ENCODE measurements at places on chromosomes 4 and X.

GRCh38 chr4:188042191-188042590 lies 46.6 kb downstream of the ZFP42 start:
- DNase-seq, result no peak

DNA sequence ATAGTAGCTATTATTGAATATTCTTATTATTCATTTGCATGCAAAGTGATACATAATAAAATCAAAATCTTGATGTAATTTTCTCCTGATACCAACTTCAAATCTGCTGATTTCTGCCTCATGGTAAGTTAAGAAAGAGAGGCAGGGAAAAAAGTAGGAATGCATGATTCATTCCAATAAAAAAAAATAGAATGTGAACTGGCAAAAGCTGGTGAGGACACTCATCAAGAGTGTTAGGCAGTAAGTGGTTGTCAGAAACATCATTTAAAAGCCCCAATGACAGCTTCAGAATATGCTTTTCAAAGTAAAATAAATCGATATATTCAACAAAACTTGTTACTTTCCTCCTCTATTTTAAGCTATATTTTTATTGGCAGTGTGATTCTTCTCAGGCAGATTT lies 979.1 kb downstream of the TECRL start:
- no peak for DNase-seq

DNA sequence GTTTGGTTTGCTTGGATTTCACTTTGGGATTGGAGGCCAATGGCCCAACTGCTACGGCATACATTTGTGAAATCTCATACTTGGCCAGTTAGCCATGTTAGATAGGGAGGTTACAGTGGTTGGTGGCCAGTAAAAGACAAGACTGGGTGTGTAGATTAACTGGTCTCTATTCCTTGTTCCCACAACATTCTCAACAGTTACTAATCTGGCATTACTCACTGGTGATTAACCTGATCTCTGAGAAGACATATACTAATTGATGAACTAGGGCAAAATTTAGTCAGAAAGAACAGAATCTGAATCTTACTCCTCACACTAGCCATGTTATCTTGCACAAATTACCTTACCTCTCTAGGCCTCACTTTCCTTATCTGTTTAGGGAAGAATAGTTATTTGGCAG lies 33.4 kb downstream of the GATB start:
- DNase-seq, result no peak

DNA sequence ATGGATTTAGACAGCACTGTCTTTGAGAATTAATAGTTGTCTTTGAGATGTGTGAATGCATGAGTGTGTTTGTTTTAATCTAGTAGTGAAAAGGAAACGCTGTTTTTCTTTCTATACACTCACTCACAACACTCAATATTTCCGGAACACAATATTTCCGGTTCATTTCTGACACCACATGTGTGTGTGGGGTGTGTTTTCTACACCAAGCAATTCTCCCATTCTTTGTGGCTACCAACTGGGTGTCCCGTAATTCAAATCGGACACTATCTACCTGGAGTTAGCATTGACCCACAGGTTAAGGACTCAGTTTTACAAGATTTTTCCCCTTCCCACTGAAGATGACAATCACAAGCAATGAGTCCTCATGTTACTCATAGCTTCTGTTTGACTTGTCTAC lies 113.9 kb downstream of the SNCA start:
- DNase-seq, result no peak

- DNase-seq, result no peak
Measured at GRCh38 chr4:174396599-174397110, 112.9 kb downstream of the CEP44 start.

DNA sequence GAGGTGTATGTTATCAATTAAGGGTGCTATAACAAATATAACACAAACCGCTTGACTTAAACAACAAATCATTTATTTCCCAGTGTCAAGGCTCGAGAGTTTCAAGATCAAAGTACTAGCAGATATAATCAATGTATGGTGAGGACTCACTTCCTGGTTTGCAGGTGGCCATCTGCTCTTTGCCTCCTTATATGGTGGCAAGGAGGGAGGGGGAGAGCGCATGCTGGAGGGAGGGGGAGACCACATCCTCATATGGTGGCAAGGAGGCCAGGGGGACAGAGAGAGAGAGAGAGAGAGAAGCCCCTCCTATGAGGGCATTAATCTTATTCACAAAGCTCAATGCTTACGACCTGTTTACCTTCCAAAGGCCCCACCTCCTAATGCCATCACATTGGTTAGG lies 372.3 kb upstream of the SPOCK3 start:
- no peak for DNase-seq

GRCh38 chrX:30814978-30815377 lies 74.1 kb downstream of the TAB3 start:
- DNase-seq, result no peak

- DNase-seq, result no peak
Measured at GRCh38 chr4:140691369-140691768, 64.8 kb downstream of the TBC1D9 start.

GRCh38 chrX:17710871-17711301 lies 26.4 kb upstream of the SCML1 start:
- DNase-seq, result no peak

GRCh38 chr4:30839583-30840520 lies 119.7 kb downstream of the PCDH7 start:
- no peak for DNase-seq

DNA sequence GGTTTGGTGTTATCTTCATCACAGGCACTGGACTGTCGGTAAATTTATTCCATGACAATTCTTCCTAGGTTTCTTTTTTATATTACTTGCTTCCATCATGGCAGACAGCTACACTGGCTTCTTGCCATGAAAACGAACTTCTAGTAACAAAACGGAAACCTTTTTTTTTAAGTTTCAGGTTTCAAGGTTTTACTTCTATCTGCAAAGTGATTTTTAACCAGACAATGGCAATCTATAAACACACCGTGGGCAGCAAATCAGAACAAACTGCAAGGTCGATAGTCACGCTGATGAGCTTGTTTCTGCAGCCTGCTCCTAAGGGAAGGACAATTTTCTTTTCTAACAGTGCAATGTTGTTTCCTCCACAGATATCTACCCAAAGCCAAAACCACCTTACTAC lies 29.9 kb downstream of the XG start:
- no peak for DNase-seq

DNA sequence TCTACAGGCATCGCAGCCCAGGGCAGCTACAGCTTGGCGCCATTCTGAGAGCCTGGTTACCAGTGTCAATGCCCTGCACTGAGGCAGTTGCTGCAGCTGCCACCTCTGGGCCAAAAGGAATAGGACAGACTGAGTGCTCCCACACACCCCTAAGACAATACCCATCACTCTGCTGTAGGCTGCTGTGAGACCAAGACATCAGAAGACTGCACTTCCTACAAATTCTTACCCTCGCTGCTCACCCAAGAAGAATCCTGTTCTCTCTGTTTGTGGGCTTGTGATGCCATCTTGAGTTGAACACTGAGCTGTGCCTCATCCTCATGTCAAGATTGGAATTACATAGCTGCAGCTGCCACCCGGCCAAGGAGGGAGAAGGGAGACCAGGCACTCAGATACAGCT lies 1847.0 kb upstream of the PCDH10 start:
- DNase-seq, result peak; percentile 22

GRCh38 chr4:138734746-138735145 lies 280.8 kb upstream of the NOCT start:
- DNase-seq, result no peak

GRCh38 chr4:31791666-31792065 lies 1071.5 kb downstream of the PCDH7 start:
- no peak for DNase-seq

- peak; percentile 68 for DNase-seq
Measured at GRCh38 chr4:6746721-6747293, 30.8 kb downstream of the BLOC1S4 start.

GRCh38 chr4:141413366-141413765 lies 192.7 kb downstream of the ZNF330 start:
- no peak for DNase-seq

- DNase-seq, result no peak
Measured at GRCh38 chrX:120477453-120477852, 8.4 kb upstream of the LAMP2 start.

GRCh38 chr4:147096667-147097604 lies 151.3 kb upstream of the TTC29 start:
- no peak for DNase-seq

DNA sequence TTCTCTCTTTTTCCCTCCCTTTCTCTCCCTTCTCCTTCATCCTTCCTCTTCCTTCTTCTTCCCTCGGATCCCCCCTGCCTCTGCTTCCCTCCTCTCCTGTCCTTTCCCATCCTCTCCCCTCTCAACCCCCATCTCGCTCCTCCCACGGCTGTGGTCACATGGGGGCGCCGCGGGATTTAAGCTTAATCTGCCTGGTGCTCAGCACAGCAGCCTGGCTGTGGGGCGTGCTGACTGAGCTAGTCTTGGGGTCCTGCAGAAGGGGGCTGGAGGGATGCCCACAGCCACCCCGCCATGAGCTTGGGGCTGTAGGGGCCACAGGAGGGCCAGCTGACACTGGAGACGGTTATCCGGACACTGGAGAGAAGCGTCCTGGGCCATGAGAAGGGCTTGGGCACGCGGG lies 10.7 kb downstream of the SMIM10L2A start:
- DNase-seq, result no peak

- no peak for DNase-seq
Measured at GRCh38 chr4:30832639-30833038, 112.5 kb downstream of the PCDH7 start.

GRCh38 chr4:155787113-155787710 lies 28.4 kb downstream of the GUCY1B1 start:
- DNase-seq, result no peak

GRCh38 chr4:155900381-155900780 lies 3.1 kb upstream of the TDO2 start:
- DNase-seq, result no peak

DNA sequence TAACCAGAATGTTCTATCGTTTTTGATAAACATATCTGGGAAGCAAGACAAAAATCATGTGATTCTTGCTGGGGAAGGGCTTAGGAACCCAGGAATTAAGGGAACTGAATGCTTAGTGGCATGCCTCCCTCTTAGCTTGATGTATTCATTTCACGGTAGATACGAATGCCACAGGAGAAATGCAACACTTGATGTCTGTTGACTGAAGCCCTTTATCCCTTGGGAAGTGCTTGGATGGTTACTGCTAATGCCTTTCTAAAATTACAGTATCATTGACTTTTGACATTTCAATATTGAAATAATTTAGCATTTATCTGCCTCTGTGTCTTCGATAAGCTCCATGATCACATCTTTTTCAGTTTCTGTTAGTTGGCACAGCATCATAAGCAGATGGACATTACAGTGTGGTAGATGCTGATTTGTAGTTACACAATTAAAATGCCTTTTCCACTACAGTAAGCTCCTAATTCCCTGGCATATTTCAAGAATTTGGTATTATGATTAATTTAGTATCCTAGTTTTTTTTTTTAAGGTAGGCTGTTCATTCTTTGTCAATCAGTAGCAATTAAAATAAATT lies 226.7 kb downstream of the ARHGAP10 start:
- no peak for DNase-seq

GRCh38 chr4:103429283-103429682 lies 231.1 kb upstream of the CENPE start:
- no peak for DNase-seq

- no peak for DNase-seq
Measured at GRCh38 chrX:13064599-13065143, 20.3 kb upstream of the FAM9C start.

DNA sequence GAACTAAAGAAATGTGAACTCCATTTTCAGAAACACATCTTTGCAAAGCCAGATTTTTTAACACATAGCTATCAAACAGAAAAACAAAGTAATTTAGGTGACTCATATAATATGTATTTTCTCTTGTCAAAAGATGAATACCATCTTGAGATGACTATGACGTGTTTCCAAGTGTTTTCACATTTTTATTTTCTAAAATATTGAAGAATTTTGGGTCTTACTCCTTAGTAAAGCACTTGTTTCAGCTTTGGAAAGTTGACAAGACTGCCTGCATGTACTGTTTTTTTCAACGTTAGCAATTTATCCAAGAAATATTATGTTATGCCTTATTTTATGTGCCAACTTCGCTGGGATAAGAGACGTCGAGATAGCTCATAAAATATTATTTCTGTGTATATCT lies 733.9 kb upstream of the EPHA5 start:
- DNase-seq, result no peak

- no peak for DNase-seq
Measured at GRCh38 chr4:134551348-134551747, 349.8 kb upstream of the PABPC4L start.

GRCh38 chrX:23901805-23902204 lies 5.9 kb downstream of the APOO start:
- DNase-seq, result no peak

GRCh38 chr4:55475394-55476243 lies 71.1 kb downstream of the CLOCK start:
- no peak for DNase-seq

- DNase-seq, result no peak
Measured at GRCh38 chr4:181078196-181078595, 1165.0 kb upstream of the TENM3 start.

DNA sequence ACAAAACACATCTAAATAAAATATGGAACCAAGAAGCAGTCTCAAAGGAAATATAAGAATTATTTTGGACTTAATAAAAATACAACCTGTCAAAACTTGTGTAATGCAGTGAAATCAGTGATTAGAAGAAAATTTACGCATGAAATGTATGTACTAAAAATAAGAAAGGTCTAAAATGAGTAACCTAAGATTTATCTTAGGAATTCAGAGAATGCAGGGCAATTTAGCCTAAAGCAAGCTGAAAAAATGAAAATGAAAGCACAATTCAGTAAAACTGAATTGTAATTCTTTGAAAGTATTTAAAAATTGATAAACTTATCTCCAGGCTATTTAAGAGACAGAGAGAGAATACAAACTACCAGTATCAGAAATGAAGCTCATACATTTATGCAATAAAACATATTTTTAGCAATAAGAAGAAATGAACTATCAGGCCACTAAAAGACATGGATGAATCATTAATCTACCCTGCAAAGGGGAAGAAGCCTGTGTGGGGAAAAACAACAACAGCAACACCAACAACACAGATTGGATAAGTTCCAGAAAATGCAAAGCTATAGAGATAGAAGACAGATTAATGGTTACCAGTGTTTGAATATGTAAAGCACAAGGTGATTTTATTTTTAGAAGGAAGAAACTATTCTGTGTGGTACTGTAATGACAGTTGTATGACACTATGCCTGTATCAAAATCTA lies 442.0 kb upstream of the ADGRL3 start:
- DNase-seq, result no peak

DNA sequence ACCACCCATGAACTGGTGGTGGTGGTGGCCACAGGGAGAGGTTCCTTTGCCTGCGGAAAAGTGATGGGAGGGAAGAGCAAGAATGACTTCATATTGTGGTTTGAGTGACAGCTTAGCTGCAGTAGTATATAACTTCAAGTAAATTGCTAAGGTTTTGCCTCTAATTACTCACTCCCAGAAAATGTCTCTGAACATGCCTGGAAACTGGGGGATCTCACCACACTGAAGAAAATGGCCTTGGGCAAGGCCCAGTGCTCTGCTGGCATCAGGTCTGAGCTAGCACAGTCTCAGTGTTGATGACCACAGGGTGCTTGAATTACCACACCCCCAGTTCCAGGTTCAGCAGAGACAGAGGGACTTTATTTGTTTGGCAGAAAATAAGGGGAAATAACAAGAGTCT lies 2085.4 kb downstream of the ARAP2 start:
- DNase-seq, result no peak
